ENCODE measurements at places on chromosomes 5 and 9. TPM values are rescaled to one million over a fixed set of nuclear protein-coding genes. Genes with fewer than 3 reads are reported as not detected.

Gene GTF2H2
- total RNA-seq, result 19.4 TPM

Gene C5orf52
- total RNA-seq, result not detected

Gene HTR4
- not detected for total RNA-seq

Gene C6
- 1.2 TPM for total RNA-seq

Gene PCDHB6
- 0.64 TPM for total RNA-seq

Gene PCDHB8
- total RNA-seq, result not detected

Gene HACD4
- 5.3 TPM for total RNA-seq

Gene PGM5
- 0.39 TPM for total RNA-seq

Gene GPR21
- total RNA-seq, result not detected

Gene MRPS30
- total RNA-seq, result 67.0 TPM

Gene HRCT1
- 3.4 TPM for total RNA-seq

Gene CACNA1B
- 0.13 TPM for total RNA-seq

Gene TAF1L
- not detected for total RNA-seq

Gene CDH18
- total RNA-seq, result 1.3 TPM

Gene BARX1
- not detected for total RNA-seq

Gene NUTM2F
- not detected for total RNA-seq

Gene LCN9
- total RNA-seq, result not detected

Gene LCN1
- not detected for total RNA-seq

Gene ACER2
- total RNA-seq, result 1.3 TPM

Gene FAM240B
- total RNA-seq, result not detected

Gene C9
- total RNA-seq, result not detected

Gene WDR38
- not detected for total RNA-seq

Gene EGR1
- total RNA-seq, result 66.9 TPM

Gene PHF24
- total RNA-seq, result 0.40 TPM

Gene IFNA2
- total RNA-seq, result not detected

Gene ORM2
- total RNA-seq, result not detected

Gene PHAX
- 22.4 TPM for total RNA-seq

Gene PCDHA9
- total RNA-seq, result not detected
